ENCODE measurements at places on chromosomes 1 and 21.

- DNase-seq, result no peak
These were observed 19.9 kb downstream of the ELAPOR1 start for GRCh38 chr1:109133815-109134214.

- DNase-seq, result no peak
These were observed 48.2 kb downstream of the SYT6 start for GRCh38 chr1:114105421-114105979.

GRCh38 chr1:207807326-207807689, 55.5 kb downstream of the CD46 start:
- no peak for DNase-seq

- no peak for DNase-seq
These were observed 8.0 kb upstream of the DNM3 start for GRCh38 chr1:171833091-171833825.

DNA sequence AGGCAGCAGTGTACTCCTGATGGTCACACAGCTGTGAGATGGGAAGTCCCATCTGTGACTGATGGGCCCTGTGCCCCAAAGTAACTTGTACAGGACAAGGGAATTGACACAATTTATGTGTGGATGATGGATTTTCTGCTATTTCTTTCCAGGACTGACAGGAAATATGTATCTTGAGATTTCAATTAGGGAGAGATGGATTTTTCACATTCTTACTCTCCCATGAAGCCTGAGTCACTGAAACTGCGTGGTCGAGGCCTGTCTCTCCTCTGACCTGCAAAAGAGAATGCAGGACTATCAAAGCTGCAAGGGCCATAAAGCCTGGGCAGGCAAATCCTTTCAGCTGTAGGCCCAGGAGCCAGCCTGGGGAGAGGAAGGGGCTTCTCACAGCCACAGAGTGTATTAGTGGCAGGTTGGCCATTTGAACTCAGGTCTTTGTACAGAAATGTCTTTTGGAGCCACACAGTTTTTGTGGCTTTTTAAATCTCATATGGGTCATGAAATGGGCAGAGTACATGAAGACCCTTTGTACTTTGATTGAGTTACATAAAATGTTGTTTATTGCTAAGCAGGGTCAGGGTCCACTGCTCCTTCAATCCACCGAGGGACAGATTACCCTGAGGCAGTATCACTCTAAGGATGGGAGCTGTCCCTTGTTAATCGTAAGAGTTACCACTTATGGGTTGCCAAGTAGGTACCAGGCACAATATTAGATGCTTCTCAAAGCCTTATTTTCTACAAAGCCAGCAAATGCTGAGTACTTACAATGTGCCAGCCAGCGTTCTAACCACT, 14.8 kb downstream of the ALX3 start:
- no peak for DNase-seq

- no peak for DNase-seq
These were observed 19.7 kb upstream of the SFT2D2 start for GRCh38 chr1:168206111-168206510.

- DNase-seq, result no peak
These were observed 96.7 kb downstream of the GALNT2 start for GRCh38 chr1:230163719-230164118.

GRCh38 chr1:241762713-241763339, 85.2 kb upstream of the EXO1 start:
- no peak for DNase-seq

DNA sequence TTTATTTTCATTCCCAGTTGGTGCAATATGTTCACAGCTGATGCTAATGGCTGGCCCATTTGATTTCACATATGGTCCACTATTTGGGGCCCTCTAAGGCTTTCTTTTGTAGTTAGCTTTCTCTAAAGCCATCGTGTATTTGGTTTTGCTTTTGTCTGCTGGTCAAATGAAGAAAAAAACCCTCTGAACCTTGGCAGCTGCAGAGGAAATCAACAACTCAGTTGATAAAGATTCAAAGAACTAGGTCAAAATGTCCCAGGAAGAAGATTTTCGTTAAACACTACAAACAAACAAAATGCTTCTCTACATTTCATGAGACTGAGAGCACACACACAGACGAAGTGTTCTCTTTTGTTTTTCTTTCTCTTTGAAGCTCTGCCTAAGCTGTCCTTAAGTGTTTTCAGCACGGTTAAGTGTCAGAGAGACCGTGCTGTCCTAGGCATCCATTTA, 655.0 kb downstream of the RWDD3 start:
- DNase-seq, result no peak

DNA sequence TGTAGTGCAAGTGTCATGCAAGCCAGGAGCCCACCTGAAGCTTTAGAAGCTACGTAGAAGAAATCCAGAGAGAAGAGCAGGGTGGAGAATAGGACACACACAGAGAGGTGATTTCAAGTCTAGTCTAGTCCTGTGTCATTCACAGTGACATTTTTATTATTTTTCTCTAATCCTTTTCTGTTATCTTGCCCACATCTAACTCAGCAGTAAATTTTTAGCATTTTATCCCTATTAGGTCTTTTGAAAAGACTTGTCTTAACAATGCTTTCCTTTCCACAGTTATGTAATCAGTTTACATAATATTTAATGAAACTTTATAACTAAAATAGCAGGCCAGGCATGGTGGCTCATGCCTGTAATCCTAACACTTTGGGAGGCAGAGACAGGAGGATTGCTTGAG, 198.6 kb downstream of the ADGRL2 start:
- DNase-seq, result no peak

- DNase-seq, result no peak
These were observed 130.1 kb downstream of the TGFB2 start for GRCh38 chr1:218475275-218475674.

GRCh38 chr1:228170666-228171065, 5.1 kb downstream of the IBA57 start:
- no peak for DNase-seq

DNA sequence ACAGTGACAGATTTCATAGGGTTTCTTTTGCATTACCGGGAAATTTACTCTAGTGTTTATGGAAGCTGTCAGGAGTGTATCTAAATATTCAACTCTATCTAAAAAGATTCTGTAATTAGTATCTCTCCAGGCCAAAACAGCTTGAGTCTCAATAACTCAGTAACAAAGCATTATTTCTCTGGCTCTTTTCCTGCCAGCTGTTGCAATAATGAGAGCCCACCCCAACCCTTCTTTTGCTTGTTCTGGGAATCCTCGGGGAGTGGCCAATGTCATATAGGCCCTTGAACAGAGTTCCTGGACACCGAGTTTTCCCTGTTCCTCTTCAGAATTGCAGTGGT, 120.1 kb upstream of the SGIP1 start:
- no peak for DNase-seq

- no peak for DNase-seq
These were observed 8.9 kb downstream of the LRRC8C start for GRCh38 chr1:89641781-89642180.

- DNase-seq, result no peak
These were observed 3.4 kb upstream of the C1orf53 start for GRCh38 chr1:197899037-197899436.

GRCh38 chr1:243827206-243827605, 22.8 kb downstream of the AKT3 start:
- DNase-seq, result no peak

- no peak for DNase-seq
These were observed 278.4 kb downstream of the TM2D1 start for GRCh38 chr1:61446531-61446991.
